ENCODE measurements at places on chromosomes 7 and 10. TPM values are rescaled to one million over a fixed set of nuclear protein-coding genes. Genes with fewer than 3 reads are reported as not detected.
A peak's percentile ranks its signal among the peaks of the same experiment; 100 is the strongest.

GRCh38 chr7:67984326-67984725 lies 987.7 kb downstream of the TYW1 start:
- no peak for DNase-seq

- no peak for DNase-seq
Measured at GRCh38 chr10:6394084-6394483, 186.0 kb downstream of the PRKCQ start.

DNA sequence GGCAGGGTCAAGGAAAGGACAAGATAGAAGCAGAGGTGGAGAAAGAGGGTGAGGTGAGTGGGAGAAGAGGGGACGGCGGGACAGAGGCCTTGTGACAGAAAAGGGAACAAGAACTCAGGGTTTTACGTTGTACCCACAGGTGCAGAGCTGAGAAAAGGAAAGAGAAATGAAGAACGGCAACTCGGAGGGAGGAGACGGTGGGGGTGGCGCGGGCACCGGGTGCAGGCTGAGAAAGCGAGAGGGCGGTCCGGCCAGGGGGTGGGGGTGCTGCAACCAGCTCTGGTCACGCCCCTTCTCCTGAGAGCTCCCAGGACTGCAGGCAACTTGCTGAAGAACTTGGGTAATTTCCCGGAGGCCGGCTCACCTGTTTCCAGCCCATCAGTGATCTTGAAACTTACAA lies 65.3 kb downstream of the CARD11 start:
- DNase-seq: peak; percentile 72

DNA sequence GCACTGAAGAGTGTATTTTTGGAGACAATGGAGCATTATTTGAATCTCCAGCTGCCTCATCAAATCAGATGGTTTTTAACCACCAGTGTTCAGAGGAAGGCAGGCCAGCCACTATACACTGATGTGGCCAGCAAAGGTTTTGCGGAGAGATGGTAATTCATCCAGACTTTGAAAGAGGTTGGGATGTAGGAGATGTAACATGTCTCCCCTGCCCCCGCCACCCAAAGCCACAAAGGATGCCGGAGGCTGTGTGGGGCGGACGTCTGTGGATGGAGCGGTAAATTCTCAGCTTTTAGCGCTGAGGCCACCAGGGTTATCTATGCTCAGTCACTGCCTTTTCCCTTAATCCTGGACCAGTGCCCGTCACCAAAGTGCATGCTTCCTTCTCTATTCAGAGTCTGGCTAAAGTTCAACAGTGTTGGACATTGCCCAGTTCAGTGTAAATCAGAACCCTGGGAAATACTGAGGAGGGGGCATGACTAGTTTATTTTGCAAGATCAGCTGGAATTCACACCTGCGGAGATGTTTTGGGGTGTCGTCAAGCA lies 3.7 kb upstream of the TRIP6 start:
- no peak for DNase-seq

- DNase-seq: no peak
Measured at GRCh38 chr7:84170646-84171045, 23.9 kb downstream of the SEMA3A start.

DNA sequence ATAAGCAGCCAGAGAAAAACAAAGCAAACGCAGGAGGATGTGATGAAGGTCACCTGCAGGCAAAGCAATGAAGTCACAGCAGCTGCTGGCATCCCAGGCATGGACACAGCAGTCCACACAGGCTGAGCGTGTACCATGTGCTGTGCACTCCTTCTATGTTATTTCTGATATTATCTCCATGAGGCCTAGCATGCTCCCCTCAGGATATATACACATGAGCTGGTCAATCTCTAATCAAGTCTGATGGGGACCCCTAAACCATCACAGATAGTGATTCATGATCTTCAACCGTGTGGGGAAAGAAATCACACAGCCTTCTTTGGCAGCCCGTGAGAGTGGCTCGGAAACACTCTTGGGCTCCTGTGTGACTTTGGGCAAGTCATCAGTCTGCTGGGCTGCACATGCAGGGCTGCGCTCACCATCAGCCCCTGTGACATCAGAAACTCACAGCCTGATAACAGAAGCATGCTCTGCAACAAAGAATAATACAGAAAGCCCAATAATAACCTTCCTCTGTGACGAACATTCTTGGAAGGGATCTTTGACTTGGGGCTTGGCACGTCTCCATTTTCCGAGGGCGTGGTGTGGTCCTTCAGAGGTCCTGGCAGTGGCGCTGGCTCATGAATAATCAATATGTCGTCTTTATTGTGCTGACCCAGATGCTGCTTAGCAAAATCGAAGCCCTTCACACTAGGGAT lies 83.0 kb upstream of the ATP6V0A4 start:
- DNase-seq: no peak

FAM24B gene
- 5.7 TPM for total RNA-seq

TCF7L2 gene
- 9.8 TPM for total RNA-seq

MYO1G gene
- total RNA-seq: 1.9 TPM

LRIT1 gene
- total RNA-seq: not detected
